Esophagus (tissue), 2 donors: ENCODE measurements at places on chromosomes 2 and 18. TPM values are rescaled to one million over a fixed set of nuclear protein-coding genes. Genes with fewer than 3 reads are reported as not detected.

Gene IL1RL1
- 0.18 TPM for polyA plus RNA-seq

Gene POMC
- 0.59 TPM for polyA plus RNA-seq

Gene ZNF804A
- 0.01 TPM for polyA plus RNA-seq

Gene TYMS
- 27.8 TPM for polyA plus RNA-seq

Gene ERFE
- polyA plus RNA-seq: 0.38 TPM

Gene CDK5R2
- not detected for polyA plus RNA-seq

Gene SF3B1
- 120 TPM for polyA plus RNA-seq

Gene CD207
- 10.2 TPM for polyA plus RNA-seq

Gene UGT1A8
- polyA plus RNA-seq: 2.8 TPM

Gene COL3A1
- 11.1 TPM for polyA plus RNA-seq

Gene IL37
- polyA plus RNA-seq: 0.06 TPM

Gene LCLAT1
- polyA plus RNA-seq: 2.0 TPM

Gene PLB1
- 1.3 TPM for polyA plus RNA-seq

Gene EFR3B
- 0.11 TPM for polyA plus RNA-seq

Gene RAB31
- 10.7 TPM for polyA plus RNA-seq

Gene C2orf66
- polyA plus RNA-seq: 0.16 TPM
